HS-5 (cell line): ENCODE measurements at places on chromosomes 7 and 10.

GRCh38 chr10:32349199-32349585, 2.2 kb upstream of the EPC1 start:
- DNase-seq = no peak

GRCh38 chr10:104089621-104090020, 3.9 kb upstream of the COL17A1 start:
- DNase-seq = no peak

DNA sequence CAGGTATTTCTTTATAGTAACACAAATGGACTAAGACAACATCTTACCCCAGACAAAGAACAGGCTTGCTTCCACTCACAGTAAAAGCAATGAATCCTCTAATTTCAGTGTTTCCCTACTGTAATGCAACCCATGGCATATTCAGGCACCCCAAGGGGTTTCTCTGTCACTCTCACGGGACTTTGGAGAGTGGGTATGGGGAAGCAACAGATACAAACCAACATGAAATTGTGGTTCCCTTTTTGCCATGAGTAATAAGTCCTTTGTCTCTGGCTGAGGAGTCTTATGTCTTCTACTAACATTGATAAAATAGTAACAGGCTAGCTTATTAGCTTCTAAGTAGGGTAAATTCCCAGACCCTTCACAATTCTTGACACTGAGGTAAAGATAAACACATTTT, 51.4 kb upstream of the AOAH start:
- no peak for DNase-seq

DNA sequence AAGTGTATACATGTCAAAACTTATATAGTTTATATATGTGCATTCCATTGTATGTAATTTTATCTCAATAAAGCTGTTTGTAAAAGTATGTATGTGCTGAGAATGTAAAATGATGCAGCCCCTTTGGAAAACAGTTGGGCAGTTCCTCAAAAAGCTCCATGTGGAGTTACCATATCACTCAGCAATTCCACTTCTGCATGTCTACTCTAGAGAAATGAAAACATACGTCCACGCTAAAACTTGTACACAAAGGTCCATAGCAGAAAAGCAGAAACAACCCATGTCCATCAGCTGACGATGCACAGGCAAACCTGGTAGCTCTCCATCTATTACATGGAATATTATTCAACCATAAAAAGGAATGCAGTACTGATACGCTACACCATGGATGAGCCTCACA, 8.3 kb upstream of the RGS10 start:
- DNase-seq = no peak

DNA sequence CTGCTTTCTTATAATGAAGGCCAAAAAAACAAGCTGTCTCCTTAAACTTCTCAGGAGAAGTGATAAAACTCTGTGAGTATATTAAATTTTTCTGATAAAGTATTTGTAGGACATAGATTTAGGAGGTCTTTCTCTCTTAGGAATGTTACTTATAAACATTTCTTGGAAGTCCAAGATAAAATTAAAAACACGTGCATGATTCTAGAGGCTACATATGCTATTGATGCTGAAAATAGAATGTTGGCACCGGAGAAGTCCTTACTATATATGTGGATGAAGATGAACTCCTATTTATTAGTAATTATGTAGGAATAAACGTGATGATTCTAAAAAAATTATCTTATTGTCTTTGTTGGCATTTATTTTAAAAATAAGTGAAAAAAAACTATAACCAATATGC, 241.3 kb upstream of the LRRTM3 start:
- no peak for DNase-seq

DNA sequence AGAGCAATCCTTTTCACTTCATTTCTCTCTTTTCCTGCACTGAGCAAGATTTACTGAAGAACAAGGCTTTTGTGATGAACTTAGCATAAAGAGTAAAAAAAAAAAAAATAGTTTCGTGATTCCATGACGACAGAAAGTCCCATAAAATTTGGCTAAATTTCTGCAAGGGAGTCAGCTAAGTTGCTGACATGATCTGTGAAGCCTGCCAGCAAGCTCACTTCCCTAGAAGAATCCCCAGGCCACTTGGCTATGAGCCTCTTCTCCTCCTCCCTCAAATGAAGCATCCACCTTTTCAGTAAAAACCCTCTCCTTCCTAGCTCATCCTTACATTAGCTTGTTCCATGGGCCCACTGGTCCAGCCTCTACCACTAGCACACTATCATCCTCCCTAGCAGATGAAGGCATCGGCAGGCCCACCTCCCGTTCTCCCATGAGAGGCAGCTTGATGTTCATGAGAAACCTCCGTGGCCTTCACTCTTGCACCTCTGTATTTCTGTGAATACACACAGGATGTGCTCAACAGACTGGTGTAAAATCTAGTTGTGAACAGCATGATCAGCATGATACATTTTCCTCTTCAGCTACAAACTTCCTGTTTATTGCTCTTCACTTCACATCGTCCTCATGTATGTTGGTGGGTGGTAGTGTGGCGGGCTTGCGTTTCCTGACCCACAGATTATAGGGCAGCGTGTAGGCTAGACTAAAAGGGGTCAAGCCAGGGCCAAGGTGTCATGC, 30.9 kb downstream of the GIMAP8 start:
- no peak for DNase-seq

GRCh38 chr7:135965602-135966001, 11.6 kb downstream of the MTPN start:
- no peak for DNase-seq

GRCh38 chr10:61904733-61905725, 3.5 kb downstream of the ARID5B start:
- DNase-seq = no peak

DNA sequence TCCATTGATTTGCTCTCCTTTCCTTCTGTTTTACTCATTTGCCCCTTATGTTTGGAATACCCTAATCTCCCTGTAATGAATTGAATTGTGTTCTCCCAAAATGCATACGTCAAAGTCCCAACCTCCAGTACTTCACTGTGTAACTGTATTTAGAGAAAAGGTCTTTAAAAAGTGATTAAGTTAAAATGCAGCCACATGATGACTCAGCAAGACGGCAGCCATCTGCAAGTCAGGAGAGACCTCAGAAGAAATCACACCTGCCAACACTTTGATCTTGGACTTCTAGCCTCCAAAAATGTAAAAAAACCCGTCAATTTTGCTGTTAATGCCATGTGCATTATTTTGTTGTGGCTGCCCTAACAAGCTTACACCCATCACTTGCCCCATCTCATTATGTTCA, 85.3 kb upstream of the PCLO start:
- no peak for DNase-seq

GRCh38 chr10:60048091-60048501, 141.7 kb upstream of the CCDC6 start:
- peak; percentile 26 for DNase-seq

DNA sequence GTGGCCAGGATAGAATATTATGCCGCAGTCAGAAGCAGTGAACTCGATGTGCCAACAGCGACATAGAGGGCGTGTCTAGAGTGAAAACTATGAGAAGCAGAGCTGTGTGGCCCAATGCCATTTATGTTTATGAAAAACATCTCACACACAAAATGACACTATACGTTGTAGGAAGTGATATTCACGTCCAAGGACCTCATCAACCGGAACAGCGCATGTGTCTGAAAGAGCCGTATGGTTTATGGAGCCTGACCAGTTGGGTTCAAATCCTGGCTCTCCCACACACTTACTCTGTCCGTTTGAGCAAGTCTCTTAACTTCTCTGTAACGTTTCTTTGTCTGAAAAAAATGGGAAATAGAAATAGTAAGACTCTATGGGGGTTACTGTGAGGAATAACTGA, 20.5 kb downstream of the TAS2R40 start:
- DNase-seq = no peak

DNA sequence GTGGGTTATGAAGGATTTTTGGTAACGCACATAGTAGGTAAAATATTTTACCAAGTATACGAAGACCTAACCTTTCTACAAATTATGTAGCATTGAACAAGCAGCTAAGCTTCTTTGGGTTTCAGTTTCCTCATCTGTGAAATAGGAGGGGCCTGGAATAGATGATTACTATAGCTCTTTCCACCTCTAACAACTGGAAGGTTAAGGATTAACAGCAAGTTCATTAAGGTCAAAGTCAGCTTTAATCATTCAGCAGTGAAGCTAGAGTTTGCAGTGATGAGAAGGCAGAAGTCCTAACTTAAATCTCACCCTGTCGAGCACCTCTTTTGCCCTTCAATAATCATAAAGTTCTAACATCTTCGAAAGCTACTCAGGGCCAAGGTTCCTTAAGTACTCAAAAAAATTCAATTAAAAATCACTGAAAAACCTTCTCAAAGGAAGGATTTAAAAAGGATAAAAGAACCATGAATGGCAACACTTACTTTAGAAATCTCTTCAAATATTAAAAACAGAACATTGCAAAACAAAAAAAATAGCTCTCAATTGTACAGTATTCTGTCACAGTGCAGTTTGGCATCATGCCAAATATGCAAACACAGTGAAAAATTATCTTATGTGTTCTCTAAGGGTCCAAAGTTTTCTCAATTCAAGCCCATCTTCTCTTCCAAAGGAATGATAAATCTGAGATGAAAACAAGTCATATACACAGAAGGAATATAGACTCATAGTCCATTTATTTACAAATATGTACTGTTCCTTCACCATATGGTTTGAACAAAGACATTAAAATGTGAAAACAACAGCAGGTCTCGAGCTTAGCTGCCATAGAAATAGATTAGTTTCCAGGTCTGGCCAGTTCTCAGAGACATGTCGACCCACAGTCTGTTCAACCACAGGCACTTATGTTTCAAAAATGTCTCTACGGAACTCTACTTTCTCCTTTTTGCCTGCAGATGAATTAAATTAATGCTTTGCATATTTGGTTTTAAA, 152.0 kb upstream of the SLC13A1 start:
- no peak for DNase-seq

- DNase-seq = no peak
Observed at GRCh38 chr10:122475591-122476332, 14.4 kb downstream of the HTRA1 start.

DNA sequence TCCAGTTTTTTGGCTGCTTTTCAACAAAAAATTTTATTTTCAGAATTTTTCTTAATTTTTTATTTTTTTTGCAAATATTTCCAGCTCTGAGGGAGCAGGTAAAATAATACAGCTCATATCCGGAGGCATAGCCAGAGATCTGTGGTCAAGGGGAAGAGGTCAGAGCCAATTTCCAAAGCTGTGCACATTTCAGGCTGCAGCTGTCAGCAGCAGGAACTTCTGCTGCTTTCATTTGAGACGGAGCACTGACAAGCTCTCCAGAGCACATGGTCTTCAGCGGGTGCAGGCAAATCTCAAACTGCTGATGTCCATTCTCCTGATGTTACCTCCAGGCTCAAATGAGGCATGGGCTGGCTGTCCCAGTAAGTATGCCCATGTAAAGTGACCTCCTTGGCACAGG, 31.1 kb downstream of the SLC26A4 start:
- no peak for DNase-seq

DNA sequence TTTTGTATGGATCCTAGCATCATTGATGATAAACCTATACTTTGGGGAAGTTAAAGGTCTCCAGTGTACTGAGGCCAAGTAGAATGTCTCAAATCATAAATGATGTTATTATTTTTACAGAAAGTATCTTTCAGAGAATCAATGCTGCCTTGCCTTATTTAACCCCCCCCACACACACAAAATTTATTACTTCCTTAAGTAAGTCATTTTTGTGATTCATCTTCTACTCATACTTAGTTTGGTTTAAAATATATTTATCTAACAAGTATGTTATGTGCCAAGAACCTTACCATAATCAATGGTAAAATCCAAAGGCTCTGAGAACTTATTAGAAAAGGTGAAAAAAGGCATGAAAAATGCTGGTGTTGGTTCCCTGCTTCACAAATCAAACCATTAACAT, 18.8 kb upstream of the CLDN12 start:
- DNase-seq = peak; percentile 26

DNA sequence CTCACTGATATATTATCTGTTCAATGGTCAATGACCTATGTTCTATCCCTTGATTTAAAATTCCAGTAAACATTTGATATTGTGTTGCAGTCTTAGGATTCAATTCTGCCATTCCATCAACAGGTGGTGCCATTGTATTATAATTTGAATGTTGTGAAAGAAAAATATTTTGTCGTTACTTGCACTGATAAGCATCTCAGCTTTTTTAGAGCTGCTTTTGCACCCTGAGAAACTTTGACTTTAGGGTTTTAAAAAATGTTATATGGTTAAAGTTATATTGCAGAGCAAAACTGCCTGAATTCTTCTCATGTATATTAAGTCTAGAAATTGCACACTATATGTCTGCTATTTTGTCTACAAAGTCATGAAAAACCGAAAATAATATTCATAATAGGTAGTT, 18.8 kb upstream of the MINDY3 start:
- DNase-seq = no peak

- peak; percentile 68 for DNase-seq
Observed at GRCh38 chr10:86439544-86439943, 72.9 kb upstream of the GRID1 start.

DNA sequence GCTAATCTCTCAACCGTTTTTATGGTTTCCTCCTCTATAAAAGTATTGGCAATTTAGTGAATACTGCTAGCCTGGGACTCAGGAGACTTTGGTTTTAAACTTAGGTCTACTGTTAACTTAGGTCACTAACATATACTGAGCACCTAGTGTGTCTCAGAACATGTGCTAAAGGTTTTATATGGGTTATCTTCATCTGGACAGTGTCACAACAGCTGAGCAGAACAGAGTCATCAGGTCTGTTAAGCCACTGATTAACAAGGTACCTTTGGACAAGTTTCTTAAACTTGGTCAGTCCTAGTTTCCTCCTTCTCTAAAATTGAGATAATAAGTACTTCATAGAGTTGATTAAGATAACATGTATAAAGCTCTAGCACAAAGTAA, 30.6 kb downstream of the NET1 start:
- DNase-seq = no peak

GRCh38 chr7:97680622-97681021, 51.3 kb upstream of the TAC1 start:
- no peak for DNase-seq

GRCh38 chr7:154953006-154953684, 49.8 kb downstream of the PAXIP1 start:
- DNase-seq = no peak

DNA sequence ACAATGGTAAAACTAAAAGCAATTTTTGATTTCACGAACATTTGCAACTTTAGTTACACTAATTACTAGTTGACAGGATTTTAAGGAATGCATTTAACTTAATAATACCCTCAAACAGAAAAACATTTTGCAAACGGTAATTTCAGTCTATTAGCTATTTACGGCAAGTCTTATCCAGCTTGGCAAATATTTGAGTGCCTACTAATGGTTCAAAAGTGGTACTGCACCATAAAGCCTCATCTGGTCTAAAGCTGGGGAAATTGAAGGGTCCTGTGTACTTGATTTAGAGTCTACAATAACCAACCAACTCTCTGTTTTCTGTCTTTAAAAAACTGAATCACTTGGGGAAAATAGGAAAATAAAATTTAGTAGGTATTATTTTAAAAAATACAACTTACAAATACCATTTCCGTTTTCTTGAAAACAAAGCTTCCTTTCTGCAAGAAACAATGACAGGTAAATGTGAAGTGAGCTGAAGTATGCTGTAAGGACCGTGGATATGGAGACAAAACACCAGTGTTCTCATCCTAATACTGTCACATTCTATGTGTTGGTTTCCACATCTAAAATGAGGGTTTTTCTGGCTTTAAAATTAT, 142.3 kb downstream of the VPS50 start:
- no peak for DNase-seq
